ENCODE measurements at places on chromosomes 3 and 15.

- DNase-seq, result peak; percentile 39
Measured at GRCh38 chr3:163368168-163368567, 1710.1 kb downstream of the SI start.

DNA sequence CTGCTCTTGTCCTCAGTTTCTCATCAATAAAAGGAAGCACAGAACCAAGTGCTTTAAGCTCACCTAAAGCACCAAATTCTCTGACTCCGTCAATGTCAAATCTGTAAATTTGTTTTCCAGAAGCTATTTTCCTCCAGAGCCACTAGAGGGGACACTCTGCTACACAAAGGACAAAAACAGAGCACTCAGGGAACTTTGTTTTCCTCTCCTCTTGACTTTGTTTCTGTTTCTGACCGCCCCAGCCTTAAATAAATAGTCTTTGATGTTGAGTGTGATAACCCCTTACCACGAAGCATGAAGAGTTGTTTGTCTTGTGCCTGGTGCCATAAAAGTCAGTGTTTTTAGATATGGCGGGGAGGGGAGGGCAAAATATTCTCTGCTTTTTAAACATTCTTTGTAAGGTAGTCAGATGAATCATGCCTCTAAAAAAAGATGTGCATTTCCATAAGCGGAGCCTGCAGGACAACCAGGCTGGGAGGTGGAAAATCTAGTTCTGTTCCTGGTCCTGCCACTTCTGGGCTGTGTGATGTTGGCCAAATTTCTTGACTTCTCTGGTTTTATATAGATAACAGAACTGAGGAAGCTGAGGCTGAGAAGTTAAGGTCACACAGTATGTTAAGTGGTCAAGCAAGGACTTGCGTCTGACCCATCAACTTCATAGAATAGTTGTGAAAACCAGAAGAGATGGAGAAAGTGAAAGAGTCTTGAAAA is 7.3 kb upstream of the ZBTB38 start:
- DNase-seq, result peak; percentile 94

DNA sequence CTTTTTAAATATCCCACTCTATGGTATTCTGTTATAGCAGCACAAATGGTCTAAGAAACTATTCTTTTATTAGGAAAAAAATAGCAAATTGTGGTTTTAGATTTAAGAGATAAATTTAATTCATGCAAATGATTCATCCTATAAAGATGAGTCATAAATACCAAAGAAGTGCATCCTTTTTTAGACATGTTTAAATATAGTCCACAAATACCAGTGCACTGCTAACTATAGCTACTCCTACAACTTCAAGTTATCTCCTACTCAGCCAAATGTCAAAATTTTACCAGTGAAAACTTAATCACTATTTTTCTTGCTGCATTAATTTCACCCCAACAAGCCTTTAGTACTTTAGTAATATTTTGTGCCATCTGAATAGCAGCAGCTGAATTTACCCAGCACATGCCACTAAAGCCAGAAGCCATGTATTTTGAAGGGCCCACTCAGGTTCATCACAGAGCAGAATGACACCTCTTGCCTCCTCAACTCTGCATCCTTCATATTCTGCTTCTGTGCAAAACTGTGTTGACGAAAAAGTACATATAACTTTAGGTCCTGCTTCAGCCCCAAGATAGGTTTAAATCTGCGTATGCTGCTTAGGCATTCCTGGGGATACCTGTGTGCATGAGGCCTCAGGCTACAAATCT is 24.9 kb downstream of the CX3CR1 start:
- peak; percentile 80 for DNase-seq

DNA sequence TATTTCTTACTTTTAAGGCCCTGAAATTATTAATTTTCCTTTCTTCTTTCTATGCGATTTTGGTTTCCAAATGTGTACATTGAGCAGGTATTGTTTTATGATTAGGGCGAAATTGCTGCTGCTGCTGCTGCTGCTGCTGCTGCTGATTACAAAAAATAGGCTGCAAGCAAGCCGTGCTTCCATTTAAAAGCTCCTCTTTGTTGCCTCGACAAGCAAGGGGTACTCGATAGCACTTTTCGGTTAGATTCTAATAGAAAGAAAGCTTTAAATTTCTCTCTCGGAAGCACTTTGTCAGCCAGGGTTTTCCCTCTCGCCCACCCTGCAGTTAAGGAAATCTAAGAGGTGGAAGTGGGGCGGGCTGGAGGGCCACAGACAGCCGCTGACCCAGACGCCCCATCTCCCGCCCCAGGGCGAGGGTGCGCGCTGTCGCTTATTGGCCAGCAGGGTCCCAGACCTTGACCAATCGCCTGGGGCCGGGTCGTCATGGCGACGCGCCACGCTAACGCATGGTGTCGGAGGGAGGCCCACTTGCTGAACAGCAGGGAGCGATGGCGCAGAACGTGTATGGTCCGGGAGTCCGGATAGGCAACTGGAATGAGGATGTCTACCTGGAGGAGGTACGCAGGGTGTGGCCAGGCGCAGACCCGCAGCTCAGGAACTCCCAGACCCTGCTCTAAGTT is at the start of gene CFAP161:
Gene CFAP161, plus strand, starts transcription at position 489 of the 680 bp plus-strand sequence. Its CDS starts 60 bp downstream, at position 549.
- DNase-seq, result peak; percentile 4

- no peak for DNase-seq
Measured at GRCh38 chr3:13370609-13371008, 49.5 kb downstream of the NUP210 start.

DNA sequence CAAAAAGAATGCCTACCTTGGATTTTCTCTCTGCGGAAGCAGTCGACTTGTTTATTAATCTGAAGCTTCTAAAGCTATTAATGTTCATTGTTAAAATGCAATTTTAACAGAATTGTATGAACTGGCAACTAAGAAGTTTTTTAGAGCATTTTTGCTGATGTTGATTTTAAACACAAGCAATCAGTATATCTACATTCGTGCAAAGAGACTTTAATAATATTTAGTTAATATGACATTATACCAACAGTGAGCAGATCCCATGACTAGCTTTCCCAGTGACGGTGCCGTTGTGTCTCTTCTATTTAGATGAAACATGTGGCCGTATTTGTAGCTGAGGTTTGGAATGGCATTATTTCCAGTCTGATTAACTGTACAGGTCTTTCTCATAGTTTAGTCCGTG is 88.0 kb downstream of the PEX5L start:
- no peak for DNase-seq

DNA sequence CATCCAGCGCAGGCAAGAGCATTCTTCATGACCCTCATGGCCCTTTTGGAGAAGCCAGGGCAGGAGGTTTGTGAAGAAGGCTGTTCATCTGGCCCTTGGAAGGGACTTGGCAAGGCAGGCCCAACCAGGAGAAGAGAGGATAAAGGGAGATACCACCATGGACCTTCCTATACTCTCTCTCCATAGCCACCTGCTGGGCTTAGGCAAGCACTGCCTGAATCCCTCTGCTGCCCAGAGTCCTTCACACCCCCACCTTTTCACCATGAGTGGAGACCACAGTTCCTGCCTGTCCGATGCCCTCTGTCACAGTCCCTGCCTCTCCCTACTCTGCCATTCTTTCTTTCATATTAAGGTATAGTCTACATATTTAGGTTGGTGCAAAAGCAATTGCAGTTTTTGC is 10.6 kb upstream of the SFMBT1 start:
- DNase-seq, result no peak

DNA sequence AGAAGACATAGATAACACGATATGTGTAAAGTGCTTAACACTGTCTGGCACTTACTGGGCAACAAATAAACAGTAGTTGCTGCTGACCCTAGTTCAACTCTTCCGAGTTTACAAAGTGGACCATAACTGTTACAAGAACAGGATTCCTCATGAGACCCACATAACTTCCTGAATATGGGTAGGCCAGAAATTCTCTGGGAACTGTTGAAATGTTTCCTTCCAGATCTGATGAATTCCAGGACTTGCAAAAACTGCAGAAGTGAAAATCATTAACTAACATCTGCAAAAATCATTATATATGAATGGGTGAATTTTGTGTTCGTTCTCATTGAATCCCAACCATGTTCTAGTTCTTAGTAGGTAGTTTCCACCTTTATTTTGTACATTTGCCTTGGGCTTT is 181.7 kb upstream of the MME start:
- DNase-seq, result no peak

GRCh38 chr3:186152361-186152798 is 43.5 kb upstream of the ETV5 start:
- no peak for DNase-seq
